ENCODE measurements at places on chromosomes 4 and X. TPM values are rescaled to one million over a fixed set of nuclear protein-coding genes. Genes with fewer than 3 reads are reported as not detected.

FOXP3 gene
- polyA plus RNA-seq, result 0.45 TPM

- no peak for DNase-seq
Measured at GRCh38 chr4:5192271-5192670, 141.0 kb downstream of the STK32B start.

POU4F2 gene
- polyA plus RNA-seq, result not detected

TMPRSS11B gene
- not detected for polyA plus RNA-seq

P2RY10 gene
- not detected for polyA plus RNA-seq

PRKG2 gene
- 0.54 TPM for polyA plus RNA-seq

RGN gene
- polyA plus RNA-seq, result 89.1 TPM

DNA sequence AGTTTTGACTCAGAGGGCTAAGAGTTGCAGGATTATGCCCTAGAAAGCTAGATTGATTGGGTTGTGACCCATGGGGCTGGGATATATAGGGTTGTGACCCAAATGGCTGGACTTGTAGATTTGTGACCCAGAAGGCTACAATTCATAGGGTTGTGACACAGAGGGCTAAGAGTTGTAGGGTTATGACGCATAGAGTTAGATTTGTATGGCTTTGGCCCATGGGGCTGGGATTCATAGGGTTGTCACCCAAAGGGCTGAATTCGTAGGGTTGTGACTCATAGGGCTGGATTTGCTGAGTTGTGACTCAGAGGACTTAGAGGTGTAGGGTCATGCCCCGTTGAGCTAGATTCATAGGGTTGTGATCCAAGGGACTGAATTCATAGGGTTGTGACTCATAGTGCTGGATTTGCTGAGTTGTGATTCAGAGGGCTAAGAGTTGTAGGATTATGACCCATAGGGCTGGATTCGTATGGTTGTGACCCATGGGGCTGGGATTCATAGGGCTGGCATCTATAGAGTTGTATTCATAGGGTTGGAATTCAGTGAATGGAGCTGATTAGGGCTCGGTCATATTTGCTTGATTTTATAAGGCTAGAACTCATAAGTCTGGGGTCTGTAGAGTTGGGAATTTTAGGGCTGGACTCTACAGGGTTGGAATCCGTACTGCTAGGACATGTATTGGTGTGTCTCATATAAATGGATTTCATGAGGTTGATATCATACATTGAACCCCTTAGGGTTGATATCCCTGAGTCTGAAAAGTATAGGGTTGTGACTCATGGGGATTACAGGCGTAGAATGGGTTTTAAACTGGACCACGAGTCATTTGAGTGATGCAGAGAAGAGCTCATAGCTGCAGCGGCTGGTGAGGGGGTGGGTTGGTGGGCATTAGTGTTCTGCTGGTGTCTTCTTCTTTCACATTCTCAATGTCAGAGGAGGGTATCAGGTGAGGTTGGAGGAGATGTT lies 125.7 kb downstream of the CRLF2 start:
- DNase-seq, result no peak
